ENCODE measurements at places on chromosomes 3 and 15.
A peak's percentile ranks its signal among the peaks of the same experiment; 100 is the strongest.

GRCh38 chr15:100021653-100022052, 288.4 kb upstream of the LYSMD4 start:
- DNase-seq = no peak

DNA sequence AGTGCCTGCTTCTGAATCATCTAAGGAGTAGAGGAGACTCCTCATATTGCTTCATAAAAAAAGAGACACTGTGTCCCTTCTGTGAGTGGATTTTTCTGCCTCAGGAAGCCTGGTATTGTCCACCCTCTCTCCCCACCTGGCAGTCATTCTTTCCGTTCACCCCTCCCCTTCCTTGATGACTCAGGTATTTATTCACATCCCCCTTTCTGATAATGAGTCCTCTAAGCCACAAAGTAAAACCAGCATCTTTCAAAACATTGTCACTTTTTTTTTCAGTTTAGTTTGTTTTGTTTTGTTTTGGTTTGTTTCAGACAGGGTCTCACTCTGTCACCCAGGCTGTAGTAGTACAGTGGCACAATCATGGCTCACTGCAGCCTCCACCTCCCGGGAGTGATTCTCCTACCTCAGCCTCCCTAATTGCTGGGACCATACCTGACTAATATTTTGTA, 65.2 kb upstream of the UBE2E1 start:
- peak; percentile 8 for DNase-seq

DNA sequence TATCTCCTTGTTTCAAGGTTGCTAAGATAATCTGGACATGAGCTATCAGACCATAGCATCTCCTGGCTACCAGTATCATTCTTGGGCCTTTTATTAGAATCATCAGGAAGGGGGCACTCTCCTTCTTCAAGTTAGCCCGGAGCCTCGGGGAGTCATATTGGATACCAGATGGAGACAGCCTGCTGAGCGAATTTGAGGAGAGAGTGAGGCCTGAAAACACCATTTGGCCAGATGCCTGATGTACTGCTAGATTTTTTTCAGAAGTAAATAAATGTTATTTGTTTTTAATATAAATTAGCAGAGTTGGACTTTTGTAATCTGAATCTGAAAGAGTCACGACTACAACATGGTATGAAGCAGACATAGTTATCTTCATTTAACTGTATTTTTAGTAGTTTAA, 848.6 kb downstream of the IGSF11 start:
- DNase-seq = no peak

DNA sequence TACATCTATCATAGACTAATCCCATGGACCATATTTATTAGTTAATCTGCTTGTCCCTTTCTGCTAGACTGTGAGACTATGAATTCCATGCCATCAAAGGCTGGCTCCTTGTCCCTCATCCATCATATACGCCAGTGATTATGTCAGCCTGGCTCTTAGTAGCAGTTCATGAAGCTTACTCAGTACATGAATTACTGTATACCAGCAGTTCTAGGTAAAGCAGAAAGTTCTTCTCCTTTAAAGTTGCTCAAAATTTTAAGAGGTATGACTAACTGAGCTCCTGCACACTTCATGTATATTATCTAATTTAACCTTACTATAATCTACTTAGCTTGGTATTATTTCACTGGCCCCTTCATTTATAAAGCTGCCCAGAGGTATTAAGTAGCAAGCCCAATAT, 190.9 kb upstream of the TBL1XR1 start:
- DNase-seq = no peak

GRCh38 chr3:172096881-172097420, 57.6 kb downstream of the FNDC3B start:
- no peak for DNase-seq

DNA sequence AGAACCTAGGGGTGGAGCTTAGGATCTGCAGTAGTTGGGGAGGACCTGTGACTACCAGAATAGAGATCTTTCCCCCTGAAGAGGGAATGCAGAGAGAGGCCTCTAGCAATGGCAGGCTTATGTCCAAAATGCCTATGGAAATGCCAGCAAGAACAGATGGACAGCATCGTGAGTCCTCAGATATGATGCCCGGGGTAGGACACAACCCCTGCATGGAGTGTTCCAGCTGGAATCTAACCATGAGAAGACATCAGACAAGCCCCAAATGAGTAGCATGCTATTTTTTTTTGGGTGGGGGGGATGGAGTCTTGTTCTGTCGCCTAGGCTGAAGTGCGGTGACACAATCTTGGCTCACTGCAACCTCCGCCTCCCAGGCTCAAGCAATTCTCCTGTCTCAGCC, 111.5 kb downstream of the ITPR1 start:
- no peak for DNase-seq

- DNase-seq = no peak
These were observed 14.9 kb upstream of the TMCC1 start for GRCh38 chr3:129908417-129908816.

- no peak for DNase-seq
These were observed 9.1 kb downstream of the LINS1 start for GRCh38 chr15:100592898-100593297.

DNA sequence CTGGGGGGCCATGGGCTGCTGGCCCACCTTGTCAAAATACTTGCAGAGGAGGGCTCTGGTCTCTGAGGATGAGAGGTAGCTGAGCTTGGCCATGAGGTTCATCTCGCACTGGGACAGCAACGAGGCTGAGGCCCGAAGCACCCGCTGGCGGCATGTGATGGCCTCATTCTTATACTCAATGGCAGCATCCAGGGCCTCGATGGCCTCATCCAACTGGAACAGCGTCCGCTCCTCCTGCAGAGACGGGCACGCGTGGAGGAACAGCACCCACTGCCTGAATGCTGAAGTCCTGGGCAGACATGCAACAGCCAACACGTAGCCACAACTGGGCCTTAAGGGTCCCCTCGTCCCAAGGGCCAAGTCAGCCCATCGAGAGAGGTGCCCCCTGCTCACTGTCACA, 25.0 kb downstream of the KIF7 start:
- no peak for DNase-seq

DNA sequence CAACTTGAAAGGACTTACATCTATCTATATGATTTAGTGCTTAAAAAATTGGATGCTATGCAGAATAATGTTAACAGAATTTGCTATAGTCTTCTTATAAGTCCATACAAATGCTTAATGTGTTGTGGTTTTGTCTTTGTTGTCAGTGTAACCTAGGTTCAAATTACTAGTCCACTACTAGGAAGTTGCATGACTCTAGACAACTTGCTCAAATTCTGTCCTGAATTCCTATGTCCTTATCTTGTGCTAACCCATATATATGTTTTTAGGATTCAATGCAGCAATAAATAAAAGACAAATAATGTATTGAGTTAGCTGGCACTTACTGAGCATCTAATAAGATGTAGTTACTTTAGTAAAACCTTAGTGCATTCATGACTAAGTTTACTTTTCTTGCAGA, 276.5 kb upstream of the KCNMB2 start:
- no peak for DNase-seq

GRCh38 chr3:110957247-110958025, 114.2 kb upstream of the NECTIN3 start:
- DNase-seq = no peak

- no peak for DNase-seq
These were observed 71.4 kb downstream of the SCN5A start for GRCh38 chr3:38578081-38578475.

DNA sequence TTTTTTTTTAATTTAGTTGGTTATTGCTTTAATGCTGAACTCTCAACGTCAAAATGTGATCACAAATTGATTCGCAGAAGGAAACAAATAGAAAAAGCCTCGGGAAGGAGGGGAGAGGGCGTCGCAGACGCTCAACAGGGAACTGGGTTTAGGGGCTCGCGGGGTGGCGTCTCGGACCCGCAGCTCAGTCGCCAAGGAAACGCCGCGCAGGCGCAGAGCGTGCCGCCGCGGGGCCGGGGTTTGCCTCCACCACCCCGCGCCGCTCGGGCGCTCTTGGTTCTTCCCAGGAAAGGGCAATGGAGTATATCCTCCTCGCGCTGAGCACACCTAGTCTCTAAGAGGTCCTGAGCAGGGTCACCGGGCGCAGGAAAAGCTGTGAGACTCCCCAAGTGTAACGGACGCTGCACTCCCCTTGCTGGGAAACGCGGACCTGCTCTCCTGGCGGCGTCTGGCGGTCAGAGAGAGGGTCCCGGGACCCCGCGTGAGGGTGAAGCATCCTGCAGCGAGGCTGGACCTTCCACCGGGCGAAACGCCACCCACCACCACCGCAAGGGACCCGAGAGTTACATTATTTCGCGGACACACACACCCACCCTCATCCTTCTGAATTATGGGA, 753 bp downstream of the PLCH1 start:
- no peak for DNase-seq

DNA sequence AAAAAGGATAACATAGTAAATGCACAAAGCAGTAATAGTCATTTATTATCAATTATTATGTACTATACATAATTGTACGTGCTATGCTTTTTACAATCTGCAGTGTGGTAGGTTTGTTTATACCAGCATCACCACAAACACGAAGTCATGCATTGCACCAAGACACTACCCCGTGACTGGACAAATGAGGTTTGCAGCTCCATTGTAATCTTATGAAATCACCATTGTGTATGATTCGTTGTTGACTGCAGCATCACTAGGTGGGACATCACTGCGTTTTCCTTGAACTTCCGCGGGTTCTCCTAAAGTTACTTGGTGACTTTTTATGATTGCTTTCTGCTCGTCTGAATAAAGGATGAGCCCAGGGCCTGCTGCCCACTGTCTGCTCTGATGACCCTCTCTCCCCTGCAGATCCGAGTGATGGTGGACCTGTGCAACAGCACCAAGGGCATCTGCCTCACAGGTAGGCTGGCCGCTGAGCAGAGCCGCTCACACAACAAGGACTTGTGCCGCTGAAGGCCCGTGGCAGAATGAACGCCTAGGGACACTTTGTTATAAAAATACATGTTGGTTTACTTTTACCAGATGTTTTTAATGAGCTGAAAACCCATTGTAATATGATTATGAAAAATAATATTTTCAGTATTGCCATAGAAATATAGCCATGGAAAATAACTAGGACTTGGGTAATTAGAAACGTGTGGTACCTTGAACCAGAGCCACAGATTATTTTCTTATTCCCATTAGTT, 35.8 kb downstream of the GLDN start:
- DNase-seq = no peak

DNA sequence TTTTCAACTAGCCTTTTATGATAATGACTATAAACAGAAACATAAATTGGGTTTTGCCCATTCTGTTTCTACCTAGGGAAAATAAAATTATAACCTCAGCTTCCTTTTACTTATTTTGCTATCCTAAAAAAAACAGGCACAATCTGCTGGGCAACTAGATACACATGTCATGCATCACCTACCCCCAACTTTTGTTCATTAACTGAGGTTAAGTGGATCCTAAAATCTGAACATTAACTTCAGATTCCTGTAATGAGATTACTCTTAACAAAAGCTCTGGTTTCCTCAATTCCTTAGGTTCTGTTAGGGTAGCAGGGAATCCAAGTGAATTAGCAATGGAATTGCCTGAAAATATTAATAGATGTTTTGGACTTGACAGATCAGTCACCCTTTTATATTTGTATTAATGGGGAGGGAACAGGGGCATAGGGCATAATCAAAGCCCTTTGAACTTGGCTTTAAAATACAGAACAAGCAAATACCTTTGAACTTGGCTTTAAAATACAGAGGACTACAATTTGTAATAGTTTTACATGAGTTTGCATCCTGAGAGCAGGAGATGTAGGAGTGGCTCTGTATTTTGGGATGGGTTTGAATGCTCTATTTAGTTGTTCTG, 106.6 kb downstream of the FEZF2 start:
- DNase-seq = no peak

Data from stimulated activated CD8-positive, alpha-beta memory T cell treated with anti-CD3 and anti-CD28 coated beads, Interleukin-4, amount 100 ng/mL, for 4 hours (primary cell).